ENCODE measurements at places on chromosomes 6 and 20.

- no peak for DNase-seq
Measured at GRCh38 chr20:16407251-16408067, 165.8 kb downstream of the KIF16B start.

DNA sequence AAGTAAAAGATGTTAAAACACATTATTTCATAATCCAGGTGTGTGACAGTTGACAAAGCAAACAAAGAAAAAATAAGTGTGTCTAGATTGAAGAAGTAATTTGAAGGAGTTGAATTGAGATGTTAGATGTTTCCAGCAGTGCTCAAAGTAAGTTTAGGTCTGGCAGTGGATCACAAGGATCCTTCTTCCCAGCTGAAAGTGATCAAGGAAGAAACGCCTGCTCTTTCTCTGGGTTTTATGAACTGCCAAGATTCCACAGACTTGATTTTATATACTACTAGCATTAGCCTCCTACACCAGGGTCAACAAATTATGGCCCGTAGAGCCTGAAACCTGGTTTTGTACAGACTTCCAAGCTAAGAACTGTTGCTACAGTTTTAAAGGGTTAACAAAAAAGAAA is 30.3 kb downstream of the STX7 start:
- DNase-seq, result no peak

DNA sequence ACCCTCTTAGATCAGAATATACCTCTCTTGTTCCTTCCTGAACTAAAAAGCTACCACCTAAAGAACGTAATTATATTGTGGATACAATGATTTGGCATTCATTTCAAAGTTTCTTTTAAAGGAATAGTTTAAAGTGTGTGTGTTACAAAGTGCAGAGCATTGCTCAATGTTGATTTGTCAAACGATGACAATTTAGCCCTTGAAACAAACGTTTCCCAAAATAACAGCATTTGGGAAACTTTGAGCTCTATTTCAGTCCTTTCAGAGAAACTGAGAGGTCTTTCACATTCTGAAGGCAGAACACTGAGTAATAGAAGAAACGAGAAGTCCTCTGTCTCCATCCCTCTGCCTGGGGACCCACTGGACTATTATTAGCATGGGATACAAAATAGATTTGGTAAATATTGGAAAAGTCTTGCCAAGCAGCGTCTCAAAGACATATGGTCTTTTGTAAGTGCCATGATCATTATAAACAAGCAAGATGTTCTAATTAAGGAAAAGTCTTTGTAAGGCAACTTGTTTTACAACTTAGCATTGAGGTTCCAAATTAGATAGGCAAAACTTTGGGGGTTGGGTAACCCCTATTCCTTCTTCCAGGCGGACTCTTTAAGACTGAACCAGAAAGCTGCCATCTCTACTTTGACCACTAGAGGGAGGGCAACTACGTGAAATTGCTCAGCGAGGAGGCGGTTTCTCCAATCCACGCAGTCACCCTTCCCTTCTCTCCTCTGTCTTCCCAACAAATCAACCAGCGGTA is 208.8 kb downstream of the RNF144B start:
- DNase-seq, result no peak

DNA sequence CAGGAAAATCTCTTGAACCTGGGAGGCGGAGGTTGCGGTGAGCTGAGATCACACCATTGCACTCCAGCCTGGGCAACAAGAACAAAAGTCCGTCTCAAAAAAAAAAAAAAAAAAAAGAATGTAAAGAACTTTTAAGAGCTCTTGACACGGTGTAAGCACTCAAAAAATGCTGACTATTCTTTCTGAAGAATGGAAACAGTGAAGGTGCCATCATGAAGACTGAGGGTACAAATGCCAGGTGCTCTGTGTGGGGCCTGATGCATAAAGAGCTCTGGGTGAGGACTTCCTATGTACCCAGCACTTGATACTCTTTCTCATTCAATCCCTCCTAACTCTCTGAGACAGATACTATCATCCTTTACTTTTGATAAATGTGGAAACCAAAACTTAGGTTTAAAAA is 45.0 kb upstream of the ENPP5 start:
- no peak for DNase-seq

GRCh38 chr6:142482974-142483373 is 181.2 kb downstream of the ADGRG6 start:
- DNase-seq, result no peak

GRCh38 chr6:97282238-97282725 is 734 bp downstream of the MMS22L start:
- DNase-seq, result no peak

GRCh38 chr6:49906526-49906925 is 40.2 kb upstream of the CRISP1 start:
- no peak for DNase-seq

GRCh38 chr6:30450909-30451841 is 38.1 kb upstream of the HLA-E start:
- DNase-seq, result no peak

DNA sequence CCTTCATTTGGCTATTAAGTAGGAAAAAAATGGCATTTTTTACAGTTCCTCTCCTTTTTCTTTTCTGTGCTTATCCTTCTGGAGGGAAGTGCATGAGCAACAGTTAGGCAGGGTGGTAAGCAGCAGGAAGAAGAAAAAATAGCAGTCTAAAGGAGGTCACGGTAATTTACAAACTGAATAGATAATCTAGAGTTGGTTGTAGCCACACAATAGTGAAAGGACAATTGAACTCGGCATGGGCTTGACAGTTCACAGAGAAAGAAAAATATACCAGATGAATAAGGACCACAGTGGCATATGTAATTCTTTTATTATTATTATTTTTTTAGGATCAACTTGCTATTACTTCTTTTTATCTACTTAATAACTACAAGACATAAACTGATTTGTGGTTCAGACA is 358.6 kb downstream of the BTBD9 start:
- no peak for DNase-seq

DNA sequence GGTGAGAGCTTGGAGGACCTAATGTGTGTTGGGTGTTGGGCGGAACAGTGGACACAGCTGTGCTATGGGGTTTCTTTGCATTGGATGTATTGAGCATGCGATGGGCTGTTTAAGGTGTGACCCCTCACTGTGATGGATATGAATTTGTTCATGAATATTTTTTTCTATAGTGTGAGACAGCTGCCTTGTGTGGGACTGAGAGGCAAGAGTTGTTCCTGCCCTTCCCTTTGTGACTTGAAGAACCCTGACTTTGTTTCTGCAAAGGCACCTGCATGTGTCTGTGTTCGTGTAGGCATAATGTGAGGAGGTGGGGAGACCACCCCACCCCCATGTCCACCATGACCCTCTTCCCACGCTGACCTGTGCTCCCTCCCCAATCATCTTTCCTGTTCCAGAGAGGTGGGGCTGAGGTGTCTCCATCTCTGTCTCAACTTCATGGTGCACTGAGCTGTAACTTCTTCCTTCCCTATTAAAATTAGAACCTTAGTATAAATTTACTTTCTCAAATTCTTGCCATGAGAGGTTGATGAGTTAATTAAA is 3.0 kb downstream of the HLA-A start:
- no peak for DNase-seq

DNA sequence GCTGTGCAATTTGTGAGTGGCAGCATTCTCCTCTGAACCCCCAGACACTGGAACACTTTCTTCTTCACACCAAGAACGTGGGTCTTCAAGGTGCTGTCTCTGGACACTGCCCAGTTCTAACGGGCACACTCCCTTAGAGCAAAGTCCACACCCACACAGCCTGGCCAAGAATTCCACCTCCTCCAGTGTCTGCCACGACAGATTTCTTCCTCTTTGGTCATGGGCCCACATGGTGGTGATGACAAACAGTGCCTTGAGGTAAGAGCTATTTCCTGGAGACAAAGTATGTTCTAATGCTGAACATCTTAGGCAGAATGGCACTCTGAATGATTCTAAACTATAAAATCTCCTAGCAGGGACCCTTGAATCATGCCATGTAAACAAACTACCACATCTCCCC is 25.5 kb upstream of the SSTR4 start:
- no peak for DNase-seq

DNA sequence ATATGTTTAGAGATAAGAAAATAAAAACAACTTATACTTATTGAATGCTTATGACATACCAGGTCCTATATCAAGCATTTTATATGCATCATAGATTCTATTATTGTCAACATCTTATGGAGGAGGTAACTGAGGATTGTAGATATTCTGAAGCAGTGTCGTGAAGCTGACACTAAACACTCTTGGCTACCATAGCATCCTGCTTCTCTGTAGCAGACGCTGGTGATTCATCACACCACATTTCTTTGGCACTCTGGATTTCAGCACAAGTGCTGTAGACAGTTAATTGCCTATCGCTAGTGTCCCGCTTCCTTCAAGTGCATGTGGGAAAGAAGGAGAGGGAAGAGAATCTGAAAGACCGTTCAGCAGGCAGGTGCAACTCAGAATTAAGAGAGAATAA is 317.1 kb downstream of the PLCB1 start:
- DNase-seq, result no peak
